ENCODE measurements at places on chromosomes 7 and 10. TPM values are rescaled to one million over a fixed set of nuclear protein-coding genes. Genes with fewer than 3 reads are reported as not detected.

Gene KMT2C
- total RNA-seq: 43.0 TPM

DNA sequence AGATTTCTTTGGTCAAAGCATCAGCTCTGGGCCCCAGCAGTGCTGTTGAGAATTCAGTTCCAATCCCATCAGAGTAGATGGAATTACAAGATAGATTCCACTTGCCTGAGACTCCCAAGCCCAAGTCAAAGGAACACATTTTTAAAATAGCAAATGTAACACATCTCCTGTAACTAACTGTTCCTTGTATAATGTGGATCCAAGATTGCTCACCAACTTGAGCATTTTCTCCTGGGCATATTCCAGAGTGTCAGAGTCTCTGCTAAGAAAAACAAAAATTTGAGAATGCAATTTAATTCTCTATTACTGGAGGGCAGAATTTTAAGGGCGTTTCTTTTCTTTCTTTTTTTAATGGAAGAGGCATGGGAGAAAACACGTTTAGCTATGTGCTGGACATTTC lies 136.7 kb downstream of the NEBL start:
- DNase-seq: no peak

DNA sequence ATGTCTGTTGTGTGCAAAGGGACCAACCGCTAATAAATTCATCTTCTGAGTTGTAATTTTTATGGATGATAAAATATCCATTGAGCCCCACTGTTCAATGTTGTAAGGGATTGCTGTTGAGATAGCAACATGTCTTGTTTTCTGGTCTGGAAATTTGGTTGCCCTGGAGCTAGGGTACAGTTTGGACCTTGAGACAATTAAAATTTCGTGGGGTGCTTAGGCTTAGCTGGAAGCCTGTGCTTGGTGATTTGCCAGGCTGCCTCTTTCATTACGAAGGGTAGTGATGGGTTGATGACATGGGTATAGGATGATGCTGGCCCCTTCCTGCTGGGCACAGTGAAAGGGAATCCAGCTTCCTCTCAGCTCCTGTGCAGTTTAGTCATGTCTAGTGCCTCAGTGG lies 43.6 kb downstream of the PLCE1 start:
- DNase-seq: no peak

Gene TFPI2
- total RNA-seq: 8.7 TPM

DNA sequence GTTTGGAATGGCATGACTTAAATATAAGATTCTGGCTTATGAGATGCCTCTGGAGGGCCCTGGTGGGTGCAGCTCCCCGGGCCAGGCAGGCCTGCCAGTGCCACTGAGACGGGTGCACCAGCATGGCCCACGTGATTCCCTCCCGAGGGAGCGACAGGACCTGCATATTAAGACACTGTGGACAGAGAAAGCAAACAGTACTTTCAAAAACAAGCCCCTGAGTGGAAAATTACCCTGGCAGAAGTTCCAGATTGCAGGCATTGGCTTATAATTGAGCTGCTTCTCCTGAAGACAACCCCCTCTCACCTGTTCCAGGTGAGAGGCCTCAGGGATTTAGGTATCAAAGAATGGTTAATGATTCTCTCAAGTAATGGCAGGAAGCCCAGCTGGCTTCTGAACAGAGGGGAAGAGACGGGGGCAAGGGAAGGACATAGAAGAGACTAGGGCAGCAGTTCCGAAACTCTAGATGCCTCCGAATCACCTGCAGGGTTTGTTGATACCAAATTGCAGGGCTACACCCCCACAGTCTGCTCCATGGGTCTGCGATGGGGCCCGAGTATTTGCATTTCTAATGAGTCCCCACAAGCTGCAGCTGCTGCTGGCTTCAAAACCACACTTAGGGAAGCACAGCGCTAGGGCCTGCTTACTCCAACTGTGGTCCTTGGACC lies 66.0 kb upstream of the DOCK1 start:
- DNase-seq: no peak

DNA sequence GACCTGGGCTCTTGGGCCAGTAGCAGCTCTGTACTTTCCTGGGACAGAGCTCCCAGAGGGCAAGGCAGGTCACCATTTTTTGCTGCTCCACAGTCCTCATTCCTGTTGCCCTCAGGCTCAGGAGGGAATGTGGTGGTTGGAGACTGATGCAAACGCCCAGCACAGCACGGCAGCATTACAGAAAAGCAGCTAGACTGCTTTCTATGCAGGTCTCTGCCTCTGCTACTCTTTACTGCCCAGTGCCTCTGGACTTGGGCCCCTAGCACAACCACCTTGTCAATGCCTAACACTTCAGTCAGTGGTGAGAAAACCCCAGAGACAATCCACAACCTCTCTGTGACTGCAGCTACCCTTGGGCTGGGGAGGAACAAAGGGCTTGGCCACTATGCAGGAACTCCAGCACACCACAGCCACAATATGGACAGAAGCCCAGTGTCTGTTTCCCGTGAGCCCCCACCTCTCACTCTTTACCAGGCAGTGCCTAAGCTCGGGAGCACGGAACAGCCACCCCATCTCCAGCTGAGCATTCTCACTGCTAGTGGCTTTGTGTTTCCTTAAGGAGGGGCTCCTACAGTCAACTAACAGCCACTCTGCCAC lies 790.6 kb downstream of the PCDH15 start:
- DNase-seq: no peak

- DNase-seq: no peak
Observed at GRCh38 chr7:25792586-25792985, 359.4 kb upstream of the NFE2L3 start.

Gene C10orf105
- total RNA-seq: not detected

DNA sequence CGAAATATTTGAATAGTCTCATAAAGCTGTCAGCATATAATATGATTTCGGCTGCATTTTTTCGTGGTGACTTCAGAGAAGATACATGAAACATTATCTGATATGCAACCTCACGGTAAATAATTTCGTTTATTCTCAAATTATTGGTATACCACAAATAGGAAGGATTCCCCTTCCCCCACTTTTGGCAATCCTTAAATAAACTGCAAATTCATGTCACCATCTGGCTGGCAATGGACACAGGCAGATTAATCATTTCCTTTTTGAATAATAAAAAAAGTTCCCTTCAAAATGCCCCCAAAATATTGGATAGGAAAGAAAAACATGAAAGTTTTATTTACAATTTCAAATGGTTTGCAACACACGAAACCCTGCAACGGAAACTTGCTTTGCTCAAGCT lies 234.5 kb upstream of the MEOX2 start:
- DNase-seq: no peak

GRCh38 chr10:43574906-43575305 lies 490 bp upstream of the ZNF239 start:
- no peak for DNase-seq

Gene FAM237B
- not detected for total RNA-seq

Gene ATP5MK
- total RNA-seq: 145 TPM

DNA sequence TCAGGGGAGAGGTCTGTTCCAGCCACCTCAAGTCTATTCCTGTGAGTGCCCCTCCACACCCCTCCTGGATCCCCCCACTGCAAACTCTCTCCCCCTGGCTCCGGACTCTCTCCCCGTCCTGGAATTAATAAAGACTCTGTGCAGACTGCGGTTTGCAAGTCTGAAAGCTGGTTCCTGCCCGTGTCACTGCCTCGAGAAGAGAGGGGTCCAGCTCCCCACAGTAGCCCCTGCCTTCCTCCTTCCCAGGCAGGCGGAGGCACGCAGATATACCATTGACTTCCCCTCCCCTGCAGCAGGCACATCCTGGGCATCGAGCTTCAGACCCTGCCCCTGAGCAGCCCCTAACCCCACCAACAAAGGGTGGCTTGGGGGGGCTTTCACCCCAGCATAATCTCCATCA lies 2.2 kb upstream of the ELN start:
- DNase-seq: peak; percentile 36

- DNase-seq: no peak
Observed at GRCh38 chr7:6432781-6433180, 15.0 kb downstream of the DAGLB start.

DNA sequence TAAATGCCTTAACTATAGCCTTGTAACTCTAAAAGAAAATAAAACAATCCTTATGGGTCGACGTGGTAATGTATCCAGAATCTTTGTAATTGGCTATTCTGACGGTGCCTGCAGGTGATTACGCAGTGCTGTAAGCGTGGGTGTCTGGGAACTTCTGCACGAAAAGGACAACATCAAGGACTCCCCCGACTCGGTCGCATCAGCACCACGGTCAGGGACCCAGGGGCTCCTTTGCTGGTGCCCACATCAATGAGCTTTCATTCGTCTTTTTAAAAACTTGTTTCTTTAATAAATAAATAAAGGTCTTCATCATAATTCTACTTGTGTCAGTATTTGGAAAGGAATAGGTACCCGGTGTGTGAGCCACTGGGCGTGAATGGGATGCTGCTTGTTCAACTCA lies 13.2 kb downstream of the MKI67 start:
- DNase-seq: no peak

DNA sequence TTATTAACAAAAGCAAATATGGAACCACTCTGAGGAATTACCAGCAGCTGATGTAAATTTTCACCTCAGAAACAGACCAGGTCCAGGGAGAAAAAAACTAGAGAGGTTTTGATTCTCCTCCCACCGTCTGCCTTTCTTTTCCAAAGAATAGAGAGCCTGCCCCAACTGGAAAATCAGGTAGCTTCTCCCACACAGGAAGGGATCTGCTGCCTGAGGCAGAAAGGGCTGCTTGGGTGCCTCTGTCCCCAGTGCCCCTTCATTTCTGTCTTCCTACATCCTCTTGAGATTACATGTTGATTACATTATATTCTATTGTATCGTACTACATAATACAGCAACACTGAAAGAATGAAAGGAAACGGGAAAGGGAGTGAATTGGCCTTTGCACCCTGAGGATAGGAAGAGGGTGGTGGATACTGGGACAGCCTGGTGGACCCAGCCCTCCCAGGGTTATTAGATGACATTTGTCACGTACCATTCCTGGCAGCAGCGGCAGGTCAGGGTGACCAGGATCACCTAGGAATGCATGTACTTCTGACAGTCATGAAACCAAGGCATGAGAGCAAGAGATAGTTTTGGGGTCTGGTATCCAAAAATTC lies 8.9 kb downstream of the ST8SIA6 start:
- DNase-seq: no peak

Gene HOXA6
- total RNA-seq: 5.0 TPM

DNA sequence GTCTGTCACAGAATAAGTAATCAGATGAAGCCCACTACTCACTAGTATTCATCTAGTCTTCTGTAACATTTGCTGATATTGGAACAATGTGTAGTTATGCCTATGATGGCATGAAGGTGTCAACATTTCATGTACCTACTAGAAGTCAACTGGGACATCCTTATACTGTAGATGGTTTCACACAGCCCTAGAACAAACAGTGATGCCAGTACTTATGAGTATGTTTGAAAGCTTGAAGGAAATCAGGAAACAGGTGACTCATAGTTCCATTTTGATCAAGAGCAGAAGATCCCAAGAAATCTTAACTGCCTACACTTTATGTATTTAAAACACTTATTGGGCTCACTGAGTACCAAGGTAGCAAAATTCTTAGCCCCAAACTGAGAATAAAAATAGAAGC lies 1519.6 kb downstream of the REEP3 start:
- DNase-seq: no peak

- peak; percentile 80 for DNase-seq
Observed at GRCh38 chr7:157003445-157003755, 7.1 kb downstream of the MNX1 start.

DNA sequence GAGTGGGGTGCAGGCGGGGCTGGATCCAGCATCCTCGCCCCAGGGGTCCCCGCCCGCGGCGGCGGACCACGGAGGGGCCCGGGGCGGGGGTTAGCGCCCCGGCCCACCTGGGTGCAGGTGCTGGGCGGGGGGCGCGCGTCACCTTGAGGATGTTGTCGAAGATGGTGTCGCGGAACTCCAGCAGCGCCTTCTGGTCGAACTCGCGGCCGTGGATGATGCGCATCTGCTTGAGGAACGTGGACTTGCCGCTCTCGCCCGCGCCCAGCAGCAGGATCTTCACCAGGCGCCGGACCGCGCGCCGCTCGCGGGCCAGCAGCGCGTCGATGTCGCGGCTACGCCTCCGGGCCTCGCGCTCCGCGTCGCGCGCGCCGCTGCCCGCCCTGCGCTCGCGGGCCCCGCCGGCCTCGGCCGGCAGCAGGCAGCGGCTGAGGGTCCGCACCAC lies 376 bp downstream of the GNA12 start:
- DNase-seq: no peak

DNA sequence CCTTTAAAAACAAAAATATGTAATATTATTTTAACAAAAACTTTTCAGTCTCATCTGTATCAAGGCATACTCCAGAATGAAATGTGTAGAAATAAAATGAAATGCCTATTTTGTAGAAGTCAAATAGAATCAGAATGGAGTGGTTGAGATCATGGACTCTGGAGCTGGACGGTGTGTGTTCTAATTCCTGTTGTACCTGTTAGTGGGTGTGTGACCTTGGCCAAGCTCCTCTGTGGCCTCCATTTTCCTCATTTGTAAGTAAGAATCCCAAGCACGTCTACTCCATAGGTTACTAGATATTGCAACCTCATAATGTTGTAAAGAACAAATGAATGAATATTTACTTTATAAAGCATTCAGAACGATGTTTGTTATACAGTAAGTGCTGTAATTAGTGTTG lies 74.9 kb downstream of the HDAC9 start:
- DNase-seq: no peak

DNA sequence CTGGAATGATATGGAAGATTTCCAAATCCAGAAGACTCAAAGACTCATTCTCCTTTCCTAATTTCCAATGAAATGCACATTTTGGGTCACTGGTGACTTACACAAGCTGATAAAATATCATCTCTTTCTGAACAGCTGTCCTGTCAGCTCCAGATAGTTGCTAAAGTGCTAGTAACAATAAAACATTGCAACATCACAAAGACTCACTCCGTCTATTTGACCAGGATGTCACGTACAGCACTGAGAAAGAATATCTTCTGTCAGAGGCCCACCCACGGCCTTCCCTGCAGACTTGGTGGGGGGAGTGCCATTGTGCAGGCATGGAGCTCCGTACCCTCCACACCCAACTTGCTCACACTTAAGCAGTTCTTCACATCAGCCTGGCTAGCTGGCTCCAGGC lies 78.9 kb upstream of the EGR2 start:
- no peak for DNase-seq

DNA sequence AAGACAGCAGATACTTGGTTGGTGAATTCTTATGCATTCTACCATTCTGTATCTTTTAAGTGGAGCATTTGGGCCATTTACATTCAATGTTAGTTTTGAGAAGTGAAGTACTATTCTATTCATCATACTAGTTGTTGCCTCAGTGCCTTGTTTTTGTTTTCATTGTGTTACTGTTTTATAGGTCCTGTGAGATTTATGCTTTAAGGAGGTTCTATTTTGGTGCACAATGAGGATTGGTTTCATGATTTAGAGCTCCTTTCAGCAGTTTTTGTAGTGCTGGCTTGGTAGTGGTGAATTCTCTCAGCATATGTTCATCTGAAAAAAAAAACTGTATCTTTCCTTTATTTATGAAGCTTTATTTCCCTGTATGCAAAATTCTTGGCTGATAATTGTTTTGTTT lies 23.3 kb upstream of the WNT2 start:
- no peak for DNase-seq

Gene NFE2L3
- total RNA-seq: 0.59 TPM

Gene C10orf67
- total RNA-seq: not detected

Gene OR9A2
- total RNA-seq: not detected

Measured in osteoblast (primary cell).